Hepatocyte (in vitro differentiated cells): ENCODE measurements at places on chromosomes 7 and 10. TPM values are rescaled to one million over a fixed set of nuclear protein-coding genes. Genes with fewer than 3 reads are reported as not detected.

The GJD4 gene
- 0.17 TPM in 1 of 2 replicates, not detected in the other for total RNA-seq

The SUMF2 gene
- total RNA-seq = 139 and 161 TPM in 2 replicates

The ANKRD1 gene
- 99.9 and 105 TPM in 2 replicates for total RNA-seq

The MMP21 gene
- total RNA-seq = not detected in 2 replicates

The GIMAP8 gene
- 0.10 and 0.12 TPM in 2 replicates for total RNA-seq

DNA sequence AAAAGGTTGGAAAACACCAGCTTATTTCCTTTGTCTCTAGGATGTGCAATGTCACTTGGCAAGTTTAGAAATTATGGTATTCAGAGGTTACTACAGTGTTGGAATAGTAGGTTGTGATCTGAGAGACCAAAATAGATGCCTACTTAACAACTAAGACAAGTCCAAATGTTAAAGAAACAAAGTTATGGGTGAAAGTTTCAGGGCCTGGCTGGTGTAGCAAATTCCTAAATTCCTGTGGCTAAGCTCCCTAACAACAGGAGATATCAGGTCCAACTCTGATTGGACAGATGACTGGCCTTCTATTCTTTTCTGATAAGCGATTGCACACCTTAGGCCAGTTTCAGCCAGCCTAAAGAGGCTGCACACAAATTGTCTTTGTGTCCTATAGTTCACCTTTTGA, 873.5 kb downstream of the REEP3 start:
- no peaks in the 10 kb centered on the region for H3K36me3 ChIP-seq
- no peak overlapping the region for H3K27ac ChIP-seq
- no peaks in the 10 kb centered on the region for H3K4me1 ChIP-seq
- H3K4me3 ChIP-seq = no peak overlapping the region
- no peaks in the 10 kb centered on the region for H3K27me3 ChIP-seq
- DNase-seq = no peak

DNA sequence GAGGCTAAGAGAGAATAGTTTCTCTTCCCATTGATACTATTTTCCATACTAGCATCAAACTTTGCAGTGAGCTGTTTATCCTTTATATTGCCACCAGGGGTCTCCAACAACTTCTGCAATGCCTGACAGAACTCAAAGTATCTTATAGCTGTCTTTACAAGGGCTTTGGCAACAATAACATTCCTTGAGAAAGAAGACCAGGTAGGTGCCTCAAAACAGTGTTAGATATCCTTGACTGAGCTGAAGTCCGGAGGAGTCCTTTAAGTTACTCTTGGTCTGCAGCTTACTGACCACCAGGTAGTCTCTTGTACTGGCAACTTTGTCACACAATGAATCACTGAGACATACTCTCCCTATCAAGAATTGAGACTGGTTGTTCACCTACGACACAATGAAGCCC, 30.0 kb upstream of the TES start:
- no peaks in the 10 kb centered on the region for H3K4me1 ChIP-seq
- H3K27me3 ChIP-seq = no peaks in the 10 kb centered on the region
- H3K4me3 ChIP-seq = no peak overlapping the region
- H3K36me3 ChIP-seq = no peaks in the 10 kb centered on the region

DNA sequence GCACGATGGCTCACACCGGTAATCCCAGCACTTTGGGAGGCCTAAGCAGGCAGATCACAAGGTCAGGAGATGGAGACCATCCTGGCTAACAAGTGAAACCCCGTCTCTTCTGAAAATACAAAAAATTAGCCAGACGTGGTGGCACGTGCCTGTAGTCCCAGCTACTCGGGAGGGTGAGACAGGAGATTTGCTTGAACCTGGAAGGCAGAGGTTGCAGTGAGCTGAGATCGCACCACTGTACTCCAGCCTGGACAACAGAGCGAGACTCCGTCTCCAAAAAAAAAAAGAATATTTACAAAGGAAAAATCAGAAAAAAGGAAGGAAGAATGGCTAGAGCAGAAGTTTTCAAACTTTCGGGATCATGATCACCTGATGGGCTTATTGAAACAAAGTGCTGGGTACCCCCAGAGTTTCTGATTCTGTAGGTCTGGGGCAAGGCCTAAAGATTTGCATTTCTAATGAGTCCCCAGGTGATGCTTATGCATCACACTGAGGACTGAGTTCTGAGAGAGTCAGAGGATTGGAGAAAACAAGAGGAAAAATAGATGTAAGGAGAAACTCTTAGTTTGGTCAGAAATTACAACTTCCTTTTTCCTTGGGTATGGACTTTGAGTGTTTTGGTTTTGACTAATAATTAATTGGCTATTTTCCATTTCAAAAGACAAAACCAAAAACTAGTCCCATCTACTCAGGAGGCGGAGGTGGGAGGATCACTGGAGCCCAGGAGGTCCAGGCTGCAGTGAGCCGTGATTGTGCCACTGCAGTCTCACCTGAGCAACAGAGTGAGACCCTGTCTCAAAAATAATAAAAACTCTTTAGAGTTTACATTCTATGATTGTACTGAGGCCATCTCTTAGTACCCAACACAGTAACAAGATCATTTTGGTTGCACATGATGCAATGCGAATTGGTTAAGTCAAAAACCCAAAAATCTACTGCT, 14.4 kb downstream of the MARCHF5 start:
- no peaks in the 10 kb centered on the region for H3K4me1 ChIP-seq
- no peak for DNase-seq
- no peak overlapping the region for H3K4me3 ChIP-seq
- H3K36me3 ChIP-seq = no peaks in the 10 kb centered on the region
- no peaks in the 10 kb centered on the region for H3K27me3 ChIP-seq

GRCh38 chr7:108094346-108094745, 35.8 kb downstream of the LAMB4 start:
- peak overlapping the region; percentile 83 for H3K27ac ChIP-seq
- no peaks in the 10 kb centered on the region for H3K36me3 ChIP-seq
- H3K4me3 ChIP-seq = no peak overlapping the region
- no peak for DNase-seq

DNA sequence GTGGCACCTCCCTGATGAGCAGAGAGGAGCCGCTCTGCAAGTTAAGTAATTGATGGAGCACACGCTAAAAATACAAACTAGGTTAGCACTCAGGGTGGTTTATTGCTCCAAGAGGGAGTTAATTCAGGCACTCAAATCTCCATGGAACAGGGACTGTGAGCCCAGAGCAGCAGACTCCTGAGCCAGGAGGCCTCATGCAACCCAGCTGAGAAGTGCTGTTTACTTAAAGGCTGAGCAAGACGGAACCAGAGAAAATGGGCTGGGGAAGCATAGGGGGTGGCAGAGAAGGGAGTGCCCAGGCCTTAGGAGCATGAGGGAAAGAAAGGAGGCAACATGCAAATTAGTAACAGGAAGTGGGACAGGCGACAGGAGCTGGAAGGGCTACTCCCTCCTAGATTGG, 174.1 kb downstream of the KCNMA1 start:
- no peak overlapping the region for H3K27ac ChIP-seq
- H3K27me3 ChIP-seq = no peaks in the 10 kb centered on the region
- no peaks in the 10 kb centered on the region for H3K36me3 ChIP-seq
- H3K4me3 ChIP-seq = no peak overlapping the region

DNA sequence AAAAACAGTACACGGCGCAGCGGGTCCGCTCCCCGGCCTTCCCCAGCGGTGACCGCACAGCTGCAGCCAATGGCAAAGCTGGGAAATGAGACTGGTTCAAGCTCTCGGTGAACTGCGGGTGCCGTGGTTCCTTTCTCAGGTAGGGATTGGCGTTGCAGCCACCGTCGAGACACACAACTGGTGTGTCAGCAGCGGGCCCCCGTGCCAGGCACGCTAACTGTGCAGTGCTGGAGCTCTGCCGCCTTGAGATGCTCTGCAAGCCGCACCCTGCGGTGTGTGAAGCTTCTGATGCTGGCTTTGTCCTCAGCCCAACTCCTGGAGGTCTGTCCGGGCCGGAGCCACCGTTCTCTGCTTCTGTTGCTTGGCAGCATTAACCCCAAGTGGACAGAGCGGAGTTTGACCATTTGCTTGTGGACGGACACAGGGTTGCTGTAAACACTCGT, 20.6 kb upstream of the NKX6-2 start:
- no peak overlapping the region for H3K27ac ChIP-seq
- DNase-seq = no peak
- peaks cover 3% of the 10 kb centered on the region for H3K4me1 ChIP-seq
- no peaks in the 10 kb centered on the region for H3K27me3 ChIP-seq

DNA sequence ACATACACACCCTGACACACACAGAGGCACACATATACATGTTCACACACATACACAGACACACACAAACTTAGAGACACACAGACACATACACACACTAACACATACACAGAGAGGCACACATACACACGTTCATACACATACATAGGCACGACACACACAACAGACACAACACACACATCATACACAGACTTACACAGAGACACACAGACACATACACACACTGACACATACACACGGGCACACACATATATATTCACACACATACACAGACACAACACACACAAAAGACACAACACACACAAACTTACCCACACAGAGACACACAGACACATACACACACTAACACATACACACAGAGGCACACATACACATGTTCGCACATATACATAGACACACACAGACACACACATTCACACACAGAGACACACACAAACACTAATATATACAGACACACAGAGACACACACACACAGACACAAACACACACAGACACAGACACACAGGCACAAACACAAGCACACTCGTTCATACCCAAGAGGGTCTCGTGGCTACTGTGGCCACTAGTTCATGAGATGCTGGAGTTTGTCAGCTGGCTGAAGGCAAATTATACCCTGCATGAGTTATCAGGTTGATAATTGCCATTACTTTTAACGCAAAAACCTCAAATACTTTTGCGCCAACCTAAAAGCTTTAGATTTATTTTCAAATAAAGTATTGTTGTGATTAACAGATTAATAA, 17.7 kb upstream of the KLF6 start:
- no peaks in the 10 kb centered on the region for H3K36me3 ChIP-seq
- peak overlapping the region; percentile 98 for H3K27ac ChIP-seq
- no peaks in the 10 kb centered on the region for H3K27me3 ChIP-seq
- no peak for DNase-seq

GRCh38 chr7:39633563-39634477, 10.4 kb downstream of the RALA start:
- H3K4me1 ChIP-seq = no peaks in the 10 kb centered on the region
- no peak overlapping the region for H3K27ac ChIP-seq
- H3K27me3 ChIP-seq = no peaks in the 10 kb centered on the region
- no peak for DNase-seq

DNA sequence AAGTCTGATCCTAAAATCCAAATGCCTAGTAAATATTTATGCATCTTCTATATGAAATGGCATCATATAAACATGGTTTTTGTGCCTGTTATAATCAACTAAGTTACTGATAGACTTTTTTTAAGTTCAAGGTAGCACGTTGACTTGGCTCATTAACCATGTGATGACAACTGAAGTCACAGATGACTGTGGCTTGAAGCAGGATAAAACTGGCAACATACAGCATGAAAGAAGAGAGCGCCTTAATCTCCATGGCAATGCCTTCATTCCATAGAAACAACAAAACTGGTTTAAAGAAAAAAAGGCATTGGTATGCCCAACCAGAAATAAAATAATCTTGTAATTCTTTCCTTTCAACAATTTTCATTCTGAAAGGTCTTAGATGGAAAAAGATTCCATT, 188.9 kb upstream of the CDK1 start:
- H3K36me3 ChIP-seq = no peaks in the 10 kb centered on the region
- no peaks in the 10 kb centered on the region for H3K27me3 ChIP-seq
- no peak overlapping the region for H3K27ac ChIP-seq
- H3K4me1 ChIP-seq = no peaks in the 10 kb centered on the region

- H3K4me1 ChIP-seq = peaks cover 11% of the 10 kb centered on the region
- H3K36me3 ChIP-seq = no peaks in the 10 kb centered on the region
- H3K27me3 ChIP-seq = peaks cover 73% of the 10 kb centered on the region
Measured at GRCh38 chr7:127253281-127254162, 781 bp upstream of the GRM8 start.

GRCh38 chr10:125095776-125096175, 64.6 kb downstream of the CTBP2 start:
- H3K4me1 ChIP-seq = peaks cover 19% of the 10 kb centered on the region
- H3K36me3 ChIP-seq = no peaks in the 10 kb centered on the region
- H3K4me3 ChIP-seq = no peak overlapping the region
- H3K27ac ChIP-seq = no peak overlapping the region
- no peaks in the 10 kb centered on the region for H3K27me3 ChIP-seq
